Uterus (tissue), 4 donors: ENCODE measurements at places on chromosomes 16 and 17. TPM values are rescaled to one million over a fixed set of nuclear protein-coding genes. Genes with fewer than 3 reads are reported as not detected.

DNA sequence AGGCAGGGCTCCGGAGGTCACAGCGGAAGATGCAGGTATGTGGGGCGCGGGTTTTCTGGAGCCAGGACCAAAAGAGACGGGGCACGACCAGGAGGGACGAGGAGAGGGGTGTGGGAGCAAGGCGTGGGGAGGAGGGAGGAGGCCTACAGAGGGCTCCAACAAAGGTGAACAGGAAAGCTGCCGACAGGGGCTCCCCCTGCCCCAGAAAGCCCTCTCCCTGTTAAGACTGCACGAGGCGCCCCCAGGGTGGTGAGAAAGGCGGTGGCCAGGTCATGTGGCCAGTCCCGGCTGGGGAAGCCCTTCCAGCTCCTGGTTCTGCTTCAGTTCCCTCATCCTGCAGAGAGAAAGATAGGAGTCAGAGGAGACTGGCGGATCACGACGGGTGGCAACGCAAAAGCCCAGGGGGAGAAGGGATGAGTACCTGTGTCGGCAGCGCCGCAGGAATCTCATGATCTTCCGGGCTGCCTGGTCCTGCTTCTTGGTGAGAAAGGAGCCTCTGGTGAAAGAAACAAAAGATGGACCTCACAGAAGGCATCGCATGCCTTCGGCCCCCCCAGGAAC is 949 bp upstream of the SPAG7 start:
- H3K27ac ChIP-seq, result peak overlapping the region; percentile 98
- no peaks in the 10 kb centered on the region for H3K27me3 ChIP-seq
- peak overlapping the region; percentile 76 for H3K4me3 ChIP-seq
- H3K36me3 ChIP-seq, result no peaks in the 10 kb centered on the region
- no peak for DNase-seq
- H3K4me1 ChIP-seq, result peaks cover 9% of the 10 kb centered on the region

GRCh38 chr17:49748223-49748622 is 15.7 kb downstream of the FAM117A start:
- no peak overlapping the region for H3K27ac ChIP-seq
- no peak for DNase-seq
- no peaks in the 10 kb centered on the region for H3K27me3 ChIP-seq

DNA sequence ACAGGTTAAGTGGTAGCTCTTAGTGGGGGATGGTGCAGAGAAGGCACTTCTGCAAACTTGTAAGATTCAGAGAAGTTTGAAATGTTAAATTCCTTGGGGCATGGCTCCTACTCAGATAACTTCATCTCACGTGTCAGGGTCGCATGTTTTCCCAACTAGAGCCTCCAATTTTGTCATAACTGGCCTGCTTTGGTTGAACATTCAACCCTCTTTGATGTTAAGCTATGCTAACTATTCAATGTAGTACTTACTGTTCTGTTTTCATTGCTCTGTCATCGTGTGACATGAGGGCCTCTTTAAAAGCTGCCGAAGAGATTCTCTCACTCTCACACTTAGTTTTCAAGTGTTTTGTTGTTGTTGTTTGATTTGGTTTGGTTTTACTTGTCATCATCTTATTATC is 280.8 kb downstream of the CDH11 start:
- no peak overlapping the region for H3K4me3 ChIP-seq
- DNase-seq, result no peak
- no peaks in the 10 kb centered on the region for H3K4me1 ChIP-seq
- no peak overlapping the region for H3K27ac ChIP-seq
- H3K36me3 ChIP-seq, result no peaks in the 10 kb centered on the region

MYH8 gene
- not detected for total RNA-seq

DNA sequence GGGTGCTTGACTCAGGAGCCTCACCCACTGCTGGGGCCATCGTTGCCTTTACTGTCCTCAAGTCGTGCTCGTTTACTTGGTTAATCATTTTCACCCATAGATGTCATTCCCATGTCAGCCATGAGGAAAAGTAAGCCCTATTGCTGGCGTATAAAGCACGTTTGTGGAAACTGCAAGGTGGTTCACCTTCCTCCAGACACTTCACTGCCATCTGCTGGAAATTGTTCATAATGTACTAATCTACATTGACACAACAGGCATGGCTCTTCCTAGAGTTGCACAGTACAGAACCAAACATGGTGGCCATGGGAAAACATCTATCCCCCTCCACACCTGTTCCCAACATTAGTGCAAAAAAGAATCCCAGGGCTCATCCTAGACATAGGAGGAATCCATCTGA is 116.6 kb downstream of the ZNF18 start:
- no peaks in the 10 kb centered on the region for H3K36me3 ChIP-seq
- H3K4me3 ChIP-seq, result no peak overlapping the region
- no peaks in the 10 kb centered on the region for H3K27me3 ChIP-seq
- H3K27ac ChIP-seq, result no peak overlapping the region

GRCh38 chr16:48507391-48507790 is 102.6 kb downstream of the N4BP1 start:
- DNase-seq, result no peak
- no peak overlapping the region for H3K27ac ChIP-seq
- H3K27me3 ChIP-seq, result no peaks in the 10 kb centered on the region
- no peaks in the 10 kb centered on the region for H3K4me1 ChIP-seq

CNTNAP1 gene
- 1.5 TPM for total RNA-seq

- peak overlapping the region; percentile 88 for H3K27ac ChIP-seq
- no peaks in the 10 kb centered on the region for H3K27me3 ChIP-seq
- DNase-seq, result peak; percentile 72
- H3K36me3 ChIP-seq, result no peaks in the 10 kb centered on the region
- peak overlapping the region; percentile 46 for H3K4me3 ChIP-seq
- H3K4me1 ChIP-seq, result no peaks in the 10 kb centered on the region
These were observed 518 bp downstream of the MT1E start for GRCh38 chr16:56625943-56626654.

DNA sequence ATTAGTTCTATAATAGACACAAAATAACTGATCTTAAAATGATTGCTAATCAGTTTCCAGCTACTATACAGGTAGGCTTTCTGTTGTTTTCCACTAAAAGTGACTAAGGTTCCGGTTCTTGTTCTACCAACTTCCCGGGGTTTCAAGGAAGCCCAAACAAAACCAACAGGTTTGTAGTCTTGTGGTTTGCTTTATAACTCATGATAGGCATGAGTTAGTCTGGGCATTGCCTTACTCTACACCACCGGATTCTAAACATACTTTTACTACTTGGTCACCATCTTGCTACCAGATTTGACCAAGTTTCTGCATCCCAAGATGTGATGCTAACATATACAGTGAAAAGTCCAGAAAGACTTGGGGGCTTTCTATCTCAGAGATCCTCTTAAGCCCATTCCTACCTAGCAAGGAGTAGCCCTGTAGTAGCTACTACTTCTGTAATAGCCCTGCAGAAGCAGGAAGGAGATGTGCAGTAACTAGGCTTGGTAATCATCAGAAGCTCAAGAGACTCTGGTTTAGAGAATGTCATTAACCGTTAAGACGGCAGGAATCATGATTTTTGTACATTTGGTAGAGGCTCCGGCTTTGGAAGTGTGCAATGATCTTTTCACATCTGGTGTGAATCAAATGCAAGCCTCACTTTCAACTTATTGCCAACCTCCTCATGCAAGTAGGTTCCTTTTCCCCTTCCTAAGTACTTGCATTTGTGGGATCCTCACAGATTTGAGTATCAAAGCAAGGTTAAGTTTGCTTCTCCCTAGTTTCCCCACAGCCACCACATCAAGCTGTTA is 1.6 kb downstream of the FAM117A start:
- no peak for DNase-seq
- H3K4me3 ChIP-seq, result peak overlapping the region; percentile 99
- H3K27me3 ChIP-seq, result no peaks in the 10 kb centered on the region

DNA sequence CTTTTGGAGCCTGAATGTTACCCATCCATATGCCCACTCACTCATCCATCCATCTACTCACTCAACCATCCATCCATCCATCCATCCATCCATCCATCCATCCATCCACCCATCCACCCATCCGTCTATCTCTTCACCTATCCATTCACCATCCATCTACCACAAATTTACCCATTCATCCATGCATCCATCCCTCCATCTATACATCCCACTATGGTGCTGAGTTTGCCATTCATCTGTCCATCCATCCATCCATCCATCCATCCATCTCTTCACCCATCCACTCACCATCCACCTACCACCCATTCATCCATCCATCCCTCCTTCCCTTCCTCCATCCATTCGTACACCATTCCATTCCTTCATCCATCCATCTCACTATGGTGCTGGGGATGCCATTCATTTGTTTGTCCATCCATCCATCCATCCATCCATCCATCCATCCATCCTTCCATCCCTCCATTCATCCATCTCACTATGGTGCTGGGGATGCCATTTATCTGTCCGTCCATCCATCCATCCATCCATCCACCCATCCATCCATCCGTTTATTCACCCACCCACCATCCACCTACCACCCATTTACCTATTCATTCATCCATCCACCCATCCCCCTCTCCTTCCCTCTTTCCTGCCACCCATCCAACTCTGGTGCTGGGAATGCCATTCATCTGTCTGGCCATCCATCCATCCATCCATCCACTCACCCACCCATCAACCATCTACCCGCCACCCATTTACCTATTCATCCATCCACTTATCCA is 39.7 kb downstream of the RGS9 start:
- no peak overlapping the region for H3K27ac ChIP-seq
- no peaks in the 10 kb centered on the region for H3K27me3 ChIP-seq
- H3K4me1 ChIP-seq, result no peaks in the 10 kb centered on the region
- H3K36me3 ChIP-seq, result no peaks in the 10 kb centered on the region
- no peak overlapping the region for H3K4me3 ChIP-seq
- DNase-seq, result no peak

DNA sequence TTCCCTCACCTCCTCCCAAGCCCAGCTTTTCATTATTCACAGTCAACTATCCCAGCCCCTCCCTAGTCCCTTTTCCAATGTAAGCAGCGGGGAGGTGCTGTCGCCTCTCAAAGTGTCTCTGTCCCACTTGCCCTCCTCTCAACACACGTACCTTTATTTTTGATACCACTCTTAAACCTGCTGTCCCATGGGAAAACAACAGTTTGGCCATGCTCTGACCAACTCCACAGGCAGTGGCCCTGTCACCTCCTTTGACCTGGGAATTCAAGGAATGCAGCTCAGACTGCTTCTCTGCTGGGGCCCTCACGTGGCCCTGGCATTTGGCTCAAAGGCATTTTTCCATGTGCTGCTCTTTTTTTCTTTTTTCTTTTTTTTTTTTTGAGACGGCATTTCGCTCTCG is 4.2 kb downstream of the LYRM9 start:
- no peaks in the 10 kb centered on the region for H3K27me3 ChIP-seq
- H3K4me1 ChIP-seq, result no peaks in the 10 kb centered on the region
- H3K4me3 ChIP-seq, result no peak overlapping the region
- no peak overlapping the region for H3K27ac ChIP-seq
- no peak for DNase-seq

ABCC6 gene
- total RNA-seq, result 1.3 TPM

DNA sequence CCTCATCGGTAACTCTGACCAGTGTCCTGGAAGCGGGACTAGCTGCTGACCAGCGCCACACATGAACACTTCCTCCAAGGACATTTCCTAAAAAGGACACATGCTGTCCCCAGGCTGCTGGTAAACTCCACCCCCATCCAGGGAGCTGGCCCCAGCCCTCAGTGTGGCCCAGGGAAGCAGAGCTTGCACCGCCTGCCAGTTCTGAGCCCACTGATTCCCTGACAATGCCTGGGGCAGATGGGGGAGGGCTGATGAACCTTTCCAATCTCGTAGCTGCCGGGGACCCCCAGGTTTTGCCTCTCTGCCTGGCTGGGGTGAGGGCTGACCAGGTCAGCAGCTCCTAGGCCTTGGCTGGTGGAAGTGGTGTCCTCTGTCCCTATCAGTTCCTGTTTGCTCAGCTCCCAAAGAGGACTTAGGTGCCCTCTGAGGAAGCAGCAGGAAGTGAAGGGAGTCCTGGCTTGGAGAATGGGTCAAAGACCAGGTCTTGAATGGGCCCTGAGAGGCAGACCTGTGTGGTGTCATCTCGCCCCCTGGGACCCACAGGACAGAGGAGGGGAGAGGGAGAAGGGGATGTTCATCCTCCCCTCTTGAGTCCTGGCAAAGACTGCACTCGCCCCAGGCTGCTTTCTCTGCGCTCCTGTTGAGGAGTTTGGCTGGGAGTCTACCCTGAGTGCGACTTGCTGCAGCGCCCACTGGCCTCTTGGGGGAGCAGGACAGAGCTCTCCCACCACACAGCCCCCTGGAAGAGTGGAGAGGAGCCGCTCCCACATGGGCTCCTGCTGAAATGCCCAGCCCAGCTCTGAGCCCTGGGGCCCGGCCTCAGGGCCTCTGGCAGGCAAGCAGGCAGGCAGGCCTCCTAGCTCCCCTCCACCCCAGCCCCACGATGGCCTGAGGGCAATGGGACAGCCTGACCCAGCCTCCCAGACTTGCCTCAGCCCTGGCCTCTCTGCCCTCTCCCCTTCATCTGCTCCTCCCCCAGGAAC is 16.8 kb downstream of the PDK2 start:
- H3K4me1 ChIP-seq, result peaks cover 12% of the 10 kb centered on the region
- DNase-seq, result no peak
- H3K36me3 ChIP-seq, result no peaks in the 10 kb centered on the region
- no peak overlapping the region for H3K4me3 ChIP-seq
- H3K27ac ChIP-seq, result peak overlapping the region; percentile 65
- no peaks in the 10 kb centered on the region for H3K27me3 ChIP-seq

DNA sequence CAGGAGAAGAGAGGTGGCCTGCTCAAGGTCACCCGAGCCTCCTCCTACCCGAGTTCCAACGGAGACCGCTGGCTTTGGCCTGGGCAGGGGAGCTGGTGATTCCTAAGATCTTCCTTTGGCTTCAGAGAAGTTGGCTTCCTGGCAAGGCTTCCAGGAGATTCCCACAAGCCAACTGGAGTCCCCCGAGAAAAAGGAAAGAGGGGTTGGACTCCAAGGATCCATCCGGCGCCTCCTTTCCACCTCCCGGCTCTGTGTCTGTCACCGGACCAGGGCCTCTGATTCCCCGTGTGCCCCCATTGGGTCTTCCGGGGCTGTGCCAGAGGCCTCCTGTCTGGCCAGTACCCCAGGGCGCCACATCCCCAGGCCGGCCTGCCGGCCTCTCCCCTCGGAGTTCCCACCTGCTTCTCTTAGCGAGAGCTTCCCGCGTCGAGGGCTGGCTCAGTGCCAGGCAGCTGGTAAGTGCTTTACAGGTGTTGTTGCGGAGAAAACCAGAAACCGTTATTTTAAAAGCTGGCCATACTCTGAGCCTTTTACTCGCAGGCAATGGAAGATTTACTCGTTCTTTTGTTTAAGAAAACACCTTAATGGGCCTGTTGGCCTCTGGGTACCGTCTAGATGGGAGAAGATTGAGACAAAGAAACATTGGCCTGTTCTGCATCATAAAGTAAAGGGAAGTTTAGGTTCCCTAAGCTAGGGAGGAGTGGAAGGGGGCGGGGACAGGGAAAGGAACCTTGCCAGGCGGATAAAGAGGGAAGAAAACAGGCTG is 258.4 kb upstream of the SDK2 start:
- H3K4me3 ChIP-seq, result no peak overlapping the region
- no peaks in the 10 kb centered on the region for H3K36me3 ChIP-seq
- no peaks in the 10 kb centered on the region for H3K27me3 ChIP-seq
- H3K27ac ChIP-seq, result no peak overlapping the region

- no peak overlapping the region for H3K4me3 ChIP-seq
- peak; percentile 17 for DNase-seq
- H3K36me3 ChIP-seq, result no peaks in the 10 kb centered on the region
- peaks cover 8% of the 10 kb centered on the region for H3K27me3 ChIP-seq
- H3K4me1 ChIP-seq, result no peaks in the 10 kb centered on the region
- no peak overlapping the region for H3K27ac ChIP-seq
These were observed 204.5 kb upstream of the RPL38 start for GRCh38 chr17:73998653-73999645.

TMEM114 gene
- total RNA-seq, result not detected

AIPL1 gene
- not detected for total RNA-seq

- peak; percentile 81 for DNase-seq
- peak overlapping the region; percentile 82 for H3K27ac ChIP-seq
- H3K27me3 ChIP-seq, result no peaks in the 10 kb centered on the region
These were observed 206.7 kb downstream of the RPTOR start for GRCh38 chr17:80751070-80751945.
